ENCODE measurements at places on chromosomes 12 and 14.

- peak; percentile 11 for DNase-seq
Observed at GRCh38 chr14:97924922-97925613, 1127.9 kb downstream of the VRK1 start.

GRCh38 chr12:46660276-46660675 is 165.5 kb downstream of the SLC38A4 start:
- no peak for DNase-seq

DNA sequence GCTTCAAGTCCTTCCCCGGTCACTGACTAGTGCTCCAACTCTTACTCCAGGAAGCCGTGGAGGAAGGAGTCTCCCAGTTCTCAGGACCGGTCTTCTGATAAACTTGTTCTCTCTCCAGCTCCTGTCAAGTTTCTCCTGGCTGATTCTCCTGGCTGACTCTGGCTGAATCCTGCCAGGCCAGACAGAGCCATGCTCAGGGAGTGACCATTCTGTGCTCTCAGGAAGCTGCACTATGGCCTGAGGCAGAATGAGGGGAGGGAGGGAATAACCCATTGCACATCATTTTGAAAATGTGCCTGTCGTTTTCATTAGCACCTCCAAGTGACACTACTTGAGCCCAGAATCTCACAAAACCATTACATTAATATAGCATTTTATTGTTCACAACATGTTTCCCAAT is 80.8 kb downstream of the IFNG start:
- no peak for DNase-seq

DNA sequence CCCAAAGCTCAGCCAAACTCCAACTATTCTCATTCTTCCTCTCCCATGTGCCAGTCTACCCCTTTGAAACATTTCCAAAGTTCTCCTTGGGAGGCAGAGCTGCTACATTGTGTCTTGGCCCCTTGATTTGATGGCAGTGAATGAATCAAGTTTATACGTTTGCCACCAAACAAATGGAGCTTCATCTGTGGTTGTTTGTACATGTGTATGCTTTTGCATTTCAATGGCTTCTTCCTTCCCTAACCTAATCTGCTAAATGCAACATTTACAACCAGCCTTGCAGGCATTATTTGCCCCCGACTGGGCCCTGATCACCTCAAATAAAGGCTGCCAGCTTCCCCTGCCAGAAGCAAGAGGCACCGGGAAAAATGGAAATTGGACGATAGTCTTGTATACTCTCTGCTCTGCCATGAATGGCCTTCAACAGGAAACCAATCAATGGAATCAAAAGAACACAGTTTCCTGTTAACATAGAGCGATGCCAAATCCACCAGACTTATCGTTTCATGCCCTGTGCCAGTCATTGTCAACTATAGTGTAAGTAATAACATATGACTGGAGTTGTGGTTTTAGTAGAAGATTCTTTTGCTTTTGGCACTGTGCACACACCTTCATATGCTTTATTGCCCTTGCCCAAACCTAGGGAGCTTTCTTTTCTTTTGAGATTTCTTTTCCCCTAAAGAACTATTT is 97.8 kb downstream of the TMEM30B start:
- no peak for DNase-seq

DNA sequence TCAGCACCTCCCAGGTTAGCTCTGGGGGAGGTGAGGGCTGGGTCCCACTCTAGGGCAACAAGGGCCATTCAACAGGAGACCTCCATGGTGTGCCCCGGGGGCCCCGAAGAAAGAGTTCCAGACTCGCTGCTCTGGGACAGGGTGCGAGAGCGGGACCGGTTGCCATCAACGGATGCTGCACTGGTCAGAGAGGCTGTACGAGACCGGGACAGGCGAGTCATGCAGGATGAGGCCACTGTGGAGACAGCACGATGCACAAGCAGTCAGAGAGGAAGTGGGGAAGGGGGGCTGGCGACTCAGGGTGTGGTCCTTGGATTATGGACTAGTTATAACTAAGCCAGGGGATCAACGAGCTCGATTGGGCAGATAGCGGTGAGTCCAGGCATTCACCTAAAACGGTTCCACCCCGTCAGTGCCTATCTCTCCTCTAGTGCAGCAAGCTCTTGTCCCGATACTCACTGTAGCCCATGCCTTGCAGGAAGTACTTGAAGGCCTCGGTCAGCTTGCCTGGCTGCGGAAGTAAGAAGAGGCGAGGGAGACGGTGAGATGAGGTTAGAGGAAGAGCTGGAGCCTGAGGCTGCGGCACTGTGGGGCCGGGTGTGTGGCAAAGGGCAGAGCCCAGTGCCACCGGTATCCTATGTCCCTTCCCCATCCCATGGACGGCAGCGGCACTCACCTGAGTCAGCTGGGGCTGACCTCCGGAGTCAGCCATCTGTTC is 7.2 kb downstream of the NDRG2 start:
- DNase-seq = no peak

- no peak for DNase-seq
Observed at GRCh38 chr12:114820796-114821195, 136.8 kb upstream of the TBX3 start.

- DNase-seq = no peak
Observed at GRCh38 chr14:95063391-95063790, 93.9 kb downstream of the DICER1 start.
